ENCODE measurements at places on chromosomes 4 and X.

GRCh38 chr4:171847751-171848150 is 34.5 kb downstream of the GALNTL6 start:
- no peak for DNase-seq

- no peak for DNase-seq
These were observed 22.2 kb downstream of the GUF1 start for GRCh38 chr4:44700427-44700826.

DNA sequence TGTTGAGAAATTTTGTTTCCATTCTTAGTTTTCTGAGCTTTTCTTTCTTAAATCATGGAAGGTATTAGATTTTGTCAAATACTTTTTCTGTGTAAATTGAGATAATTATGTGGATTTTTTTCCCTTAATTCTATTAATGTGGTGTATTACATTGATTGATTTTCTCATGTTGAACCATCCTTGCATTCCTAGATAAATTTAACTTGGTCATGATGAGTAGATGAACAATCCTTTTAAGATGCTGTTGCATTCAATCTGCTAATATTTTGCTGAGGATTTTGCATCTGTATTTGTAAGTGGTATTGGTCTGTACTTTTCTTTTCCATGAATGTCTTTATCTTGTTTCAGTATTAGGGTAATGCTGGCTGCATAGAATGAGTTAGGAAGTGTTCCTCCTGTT is 20.3 kb upstream of the CTBP1 start:
- no peak for DNase-seq

DNA sequence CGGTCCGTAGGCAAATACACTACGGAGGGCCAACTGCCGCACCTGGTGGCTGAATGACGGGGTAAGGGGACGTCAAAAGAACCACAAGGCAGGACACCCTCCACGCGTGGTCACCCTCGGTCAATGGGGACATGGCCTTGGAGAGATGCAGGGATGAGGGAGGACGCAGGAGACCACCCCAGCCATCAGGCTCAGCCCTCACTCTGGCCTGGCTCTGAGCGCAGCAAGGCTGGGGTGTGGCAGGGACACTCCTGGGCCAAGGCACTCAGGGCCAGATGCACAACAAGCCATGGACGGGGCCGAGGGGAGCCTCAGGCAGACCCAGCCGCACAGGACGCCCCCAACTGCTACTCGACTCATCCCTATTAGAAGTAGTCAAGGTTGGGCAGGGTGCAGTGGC is 36.5 kb downstream of the GAK start:
- DNase-seq, result no peak

- no peak for DNase-seq
These were observed 2344.1 kb downstream of the PCDH7 start for GRCh38 chr4:33064238-33064637.

GRCh38 chrX:17655211-17656034 is 81.9 kb upstream of the SCML1 start:
- no peak for DNase-seq

GRCh38 chr4:153294631-153295030 is 49.9 kb upstream of the MND1 start:
- DNase-seq, result no peak

DNA sequence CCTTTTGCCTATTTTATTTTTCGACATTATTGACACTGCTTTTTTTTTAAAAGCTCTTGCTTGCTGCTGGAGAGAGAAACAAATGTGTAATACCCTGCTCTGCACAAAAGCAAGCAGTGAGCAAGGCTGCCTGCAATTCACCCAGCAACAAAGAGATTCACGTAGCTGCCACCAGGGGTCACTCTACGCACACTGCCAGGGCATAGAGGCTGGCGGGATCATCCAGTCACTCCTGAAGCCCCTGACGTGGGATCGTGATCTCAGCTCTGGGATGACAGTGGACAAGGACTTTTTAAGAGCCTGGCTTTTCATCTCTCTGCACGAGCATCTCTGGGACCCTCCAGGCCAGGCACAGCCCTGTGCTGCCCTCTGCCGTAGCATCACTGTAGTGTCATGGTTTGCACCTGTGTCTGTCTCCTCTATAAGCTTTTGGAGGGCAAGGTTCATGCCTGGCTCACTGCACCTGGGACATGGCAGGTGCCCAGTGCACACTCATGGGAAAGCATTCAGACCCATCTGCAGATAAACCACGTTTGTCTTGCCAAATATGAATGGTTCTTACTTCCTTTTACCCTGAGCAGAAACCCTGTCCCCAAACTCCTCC is 19.8 kb downstream of the C4orf50 start:
- peak; percentile 14 for DNase-seq

DNA sequence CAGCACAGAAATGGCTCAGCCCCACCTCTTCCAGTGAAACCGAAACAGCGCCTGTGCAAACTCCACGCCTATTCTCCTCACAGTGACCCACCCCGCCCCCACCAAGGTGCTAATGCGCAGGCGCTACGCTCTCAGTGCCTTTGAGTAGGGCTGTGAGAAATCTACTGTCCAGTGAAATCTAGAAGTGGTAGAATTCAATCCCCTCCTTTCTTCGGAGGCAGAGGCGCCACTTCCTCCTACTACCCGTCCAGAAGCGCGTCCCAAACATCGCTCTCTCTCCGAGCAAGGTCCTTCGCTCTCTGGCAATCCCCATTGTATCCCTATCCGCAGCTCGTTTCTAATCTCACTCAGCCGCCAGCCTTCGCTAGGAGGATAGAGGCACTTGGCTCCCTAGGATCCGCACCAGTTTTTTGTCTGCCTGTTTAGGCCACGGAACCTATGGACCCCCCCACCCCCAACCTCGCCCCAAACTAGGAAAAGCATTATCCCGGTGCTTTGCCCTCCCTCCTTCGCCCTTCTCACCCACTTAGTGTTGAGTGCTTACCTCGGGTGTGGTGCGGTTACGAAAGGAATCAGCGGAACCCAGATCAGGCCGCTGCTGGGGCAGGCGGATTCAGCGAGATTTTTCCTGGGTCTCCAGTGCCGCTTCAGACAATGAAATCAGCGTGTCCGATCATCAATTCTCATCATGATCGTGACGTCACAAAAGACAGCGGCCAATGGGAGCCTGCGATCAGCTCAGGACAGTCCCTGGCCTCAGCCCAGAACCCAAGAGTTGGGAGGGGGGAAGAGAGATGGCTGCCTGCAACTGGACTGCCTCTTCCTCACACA is at the start of gene HDX:
Gene HDX, minus strand, starts transcription at position 656 of the 831 bp plus-strand sequence. CDS start 27,056 bp downstream, outside the sequence.
- no peak for DNase-seq

GRCh38 chrX:123282241-123282640 is 98.2 kb downstream of the GRIA3 start:
- DNase-seq, result no peak

- no peak for DNase-seq
These were observed 24.3 kb downstream of the CXCL13 start for GRCh38 chr4:77629885-77630284.

GRCh38 chrX:150880808-150881165 is 17.7 kb downstream of the CD99L2 start:
- DNase-seq, result no peak

DNA sequence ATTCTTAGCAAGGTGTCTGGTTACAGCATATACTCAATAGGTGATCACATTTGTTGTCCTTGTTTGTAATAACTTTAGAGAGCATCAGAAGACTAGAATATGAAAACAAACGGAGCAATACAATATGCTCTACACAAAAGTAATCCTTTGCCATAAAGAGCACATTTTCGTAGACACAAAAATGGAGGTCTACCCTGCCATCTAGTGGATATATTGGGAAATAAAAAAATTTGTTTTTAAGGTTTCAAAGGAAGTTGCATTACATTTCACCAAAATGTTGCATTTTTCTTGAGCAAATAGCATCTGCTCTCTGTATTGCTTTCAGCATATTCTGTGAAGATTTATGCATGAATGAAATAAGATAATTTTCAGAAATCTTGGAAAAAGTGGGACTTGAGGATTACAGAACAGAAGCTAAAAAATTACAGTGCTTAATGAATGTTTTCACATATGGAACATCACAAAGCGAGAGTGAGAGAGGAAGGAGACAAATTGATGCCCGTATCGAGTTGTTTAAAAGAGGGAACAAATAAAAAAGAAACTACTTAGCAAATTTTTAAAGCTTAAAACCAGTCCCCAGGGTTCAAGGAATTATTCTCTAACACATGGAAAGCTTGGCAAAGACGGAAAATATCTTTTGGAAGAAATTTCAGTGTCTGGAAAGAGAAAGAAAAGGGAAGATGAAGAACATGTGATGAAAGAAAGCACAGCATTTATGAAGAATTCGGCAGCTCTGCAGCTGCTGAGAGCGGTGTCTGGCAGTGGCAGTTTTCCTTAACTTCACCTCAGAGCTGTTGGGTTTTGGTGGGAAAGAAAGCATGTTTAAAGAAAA is 390.1 kb downstream of the ANKRD50 start:
- no peak for DNase-seq

- DNase-seq, result no peak
These were observed 9.1 kb downstream of the WFS1 start for GRCh38 chr4:6278801-6279197.

GRCh38 chrX:65587616-65588526 is 53.3 kb upstream of the LAS1L start:
- DNase-seq, result no peak

DNA sequence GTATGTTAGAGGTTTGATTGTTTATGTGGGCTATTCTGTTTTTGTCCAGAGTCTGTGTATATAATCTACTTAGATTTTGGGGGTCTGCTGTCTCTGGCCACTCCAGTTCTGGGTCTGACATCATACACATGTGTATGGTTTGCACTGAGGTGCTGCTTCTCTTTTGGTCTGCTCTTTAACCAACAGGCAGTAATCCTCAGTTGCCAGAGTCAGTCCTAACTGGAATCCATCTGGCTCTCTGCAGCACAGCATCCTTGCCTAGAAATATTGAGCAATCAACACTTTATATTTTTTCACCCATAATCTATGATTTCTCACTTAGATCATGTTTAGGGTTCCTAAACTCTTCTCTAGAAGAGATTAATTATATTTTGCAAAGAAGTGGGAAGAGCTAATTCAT is 98.3 kb upstream of the SFRP2 start:
- DNase-seq, result no peak

- DNase-seq, result no peak
These were observed 221.3 kb downstream of the ANTXR2 start for GRCh38 chr4:79851625-79852304.

DNA sequence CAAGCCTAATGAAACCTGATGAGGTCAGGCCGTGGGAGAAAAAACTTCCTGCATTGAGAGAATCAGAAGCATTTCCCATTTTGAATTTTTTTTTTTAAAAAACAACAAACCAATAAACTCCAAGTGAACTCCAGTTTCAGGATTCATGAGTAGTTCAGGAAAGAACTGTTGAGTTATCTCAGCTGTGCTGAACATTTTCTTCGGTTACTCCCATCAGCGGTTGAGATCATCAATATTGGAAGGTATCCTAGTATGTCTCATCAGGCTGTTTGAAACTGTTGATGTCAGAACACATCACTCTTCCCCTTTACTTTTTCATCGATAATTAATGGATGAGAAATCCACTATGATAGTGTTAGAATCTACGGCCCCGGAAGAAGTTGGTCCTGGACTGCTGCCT is 82.4 kb upstream of the ADGRG2 start:
- DNase-seq, result no peak

GRCh38 chr4:48490680-48491513 is 845 bp downstream of the ZAR1 start:
- no peak for DNase-seq

DNA sequence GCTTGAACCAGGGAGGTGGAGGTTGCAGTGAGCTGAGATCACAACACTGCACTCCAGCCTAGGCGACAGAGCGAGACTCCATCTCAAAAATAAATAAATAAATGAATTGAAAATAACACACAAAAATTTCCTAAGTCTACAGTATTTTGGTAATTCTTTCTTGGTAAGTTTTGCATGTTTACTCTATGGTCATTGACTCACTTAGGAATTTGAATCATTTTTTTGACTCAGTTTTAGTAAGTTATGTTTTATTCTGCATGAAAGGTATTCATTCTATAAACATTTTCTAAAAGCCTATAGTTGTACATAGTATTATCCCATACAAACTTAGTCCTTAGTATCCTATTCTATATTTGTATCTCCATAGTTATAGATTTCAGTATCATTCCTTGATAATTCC is 772.9 kb upstream of the SLIT2 start:
- DNase-seq, result no peak

- no peak for DNase-seq
These were observed 243.4 kb upstream of the GRID2 start for GRCh38 chr4:92060333-92060732.

GRCh38 chrX:103730796-103731493 is 20.2 kb downstream of the TMEM31 start:
- DNase-seq, result no peak

GRCh38 chr4:31058656-31059055 is 338.5 kb downstream of the PCDH7 start:
- no peak for DNase-seq

DNA sequence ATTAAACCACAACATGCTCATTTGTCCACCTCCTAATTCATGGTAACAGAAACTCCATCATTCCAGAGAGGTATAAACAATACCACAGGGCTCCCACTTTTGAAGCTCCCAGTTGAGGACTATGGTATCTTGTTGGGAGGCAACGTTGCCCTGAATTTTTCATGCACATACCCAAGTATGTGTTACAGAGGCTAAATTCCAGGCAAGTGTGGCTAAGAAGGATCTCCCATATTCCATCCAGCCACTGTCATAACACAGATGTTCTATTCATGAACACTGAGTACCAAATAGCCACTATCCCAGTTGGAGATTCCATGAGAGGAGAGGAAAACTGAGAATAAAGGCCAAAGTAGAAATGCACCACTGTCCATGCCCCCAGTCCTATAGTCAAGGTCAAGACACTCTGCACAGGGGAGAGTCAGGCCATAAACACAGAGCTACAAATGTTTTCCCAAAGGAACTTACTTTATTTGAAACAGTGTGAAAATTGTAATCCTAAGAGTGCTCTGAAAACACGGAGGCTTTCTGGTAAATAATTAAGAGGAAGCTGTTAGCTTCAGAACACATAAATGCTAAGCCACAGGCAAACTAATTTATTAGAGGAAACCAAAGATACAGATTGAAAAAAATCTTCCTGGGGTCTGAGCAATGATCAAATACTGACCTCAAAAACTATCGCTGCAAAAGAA is 42.4 kb upstream of the TMPRSS11B start:
- no peak for DNase-seq

DNA sequence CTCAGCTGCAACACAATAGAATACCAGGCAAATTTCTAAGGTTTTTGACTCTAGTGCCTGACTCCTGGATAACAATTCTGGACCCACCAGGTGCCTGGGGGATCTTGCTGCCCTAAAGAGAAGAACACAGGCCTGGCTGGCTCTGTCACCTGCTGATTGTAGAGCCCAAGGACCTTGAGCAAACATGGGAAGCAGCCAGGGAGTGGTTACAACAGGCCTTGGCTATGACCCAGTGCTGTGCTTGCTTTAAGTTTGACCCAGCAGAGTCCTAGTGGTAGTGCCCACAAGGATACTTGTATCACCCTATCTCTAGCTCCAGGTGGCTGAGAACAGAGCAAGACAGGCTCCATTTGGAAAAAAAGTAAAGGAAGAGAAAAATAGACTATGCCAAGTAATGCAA is 176.8 kb upstream of the DCAF12L2 start:
- DNase-seq, result no peak

GRCh38 chr4:165085946-165086345 is 26.7 kb downstream of the TMEM192 start:
- DNase-seq, result no peak

GRCh38 chr4:75054078-75054477 is 121.2 kb downstream of the PARM1 start:
- DNase-seq, result no peak

All from stimulated activated CD8-positive, alpha-beta memory T cell treated with anti-CD3 and anti-CD28 coated beads, Interleukin-4, amount 100 ng/mL, for 1 hour (primary cell).